COLO829 (cell line): ENCODE measurements at places on chromosomes 12 and 14.

- DNase-seq = no peak
Observed at GRCh38 chr14:105089746-105090492, 24.7 kb upstream of the GPR132 start.

DNA sequence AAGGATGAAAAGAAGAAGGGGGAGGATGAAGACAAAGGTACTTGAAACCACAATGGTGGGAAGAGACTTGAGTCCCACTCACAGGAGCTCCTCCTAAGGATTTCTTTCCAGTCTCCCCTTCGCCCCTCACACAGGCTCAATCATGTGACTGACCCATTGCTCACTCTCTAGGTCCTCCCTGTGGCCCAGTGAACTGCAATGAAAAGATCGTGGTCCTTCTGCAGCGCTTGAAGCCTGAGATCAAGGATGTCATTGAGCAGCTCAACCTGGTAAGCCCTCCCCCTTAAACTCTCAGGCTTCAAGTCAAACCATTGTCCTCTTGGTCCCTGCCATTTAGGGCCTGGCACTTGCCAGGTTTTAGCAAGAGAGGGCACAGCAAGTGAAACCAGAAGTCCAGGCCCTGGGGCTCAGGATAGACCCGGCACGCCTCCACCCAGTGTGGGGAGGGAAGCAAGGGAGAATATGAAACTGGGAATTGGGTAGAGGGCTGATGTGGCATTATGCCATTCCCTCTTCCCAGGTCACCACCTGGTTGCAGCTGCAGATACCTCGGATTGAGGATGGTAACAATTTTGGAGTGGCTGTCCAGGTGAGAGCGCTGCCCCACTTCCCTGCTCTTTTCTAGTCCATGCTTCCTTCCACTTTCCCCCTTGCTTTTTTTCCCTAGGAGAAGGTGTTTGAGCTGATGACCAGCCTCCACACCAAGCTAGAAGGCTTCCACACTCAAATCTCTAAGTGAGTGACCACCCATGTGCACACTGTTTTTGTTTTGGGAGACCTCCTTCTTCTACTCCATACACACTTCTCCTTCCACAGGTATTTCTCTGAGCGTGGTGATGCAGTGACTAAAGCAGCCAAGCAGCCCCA lies 1.8 kb downstream of the PSME1 start:
- no peak for DNase-seq

DNA sequence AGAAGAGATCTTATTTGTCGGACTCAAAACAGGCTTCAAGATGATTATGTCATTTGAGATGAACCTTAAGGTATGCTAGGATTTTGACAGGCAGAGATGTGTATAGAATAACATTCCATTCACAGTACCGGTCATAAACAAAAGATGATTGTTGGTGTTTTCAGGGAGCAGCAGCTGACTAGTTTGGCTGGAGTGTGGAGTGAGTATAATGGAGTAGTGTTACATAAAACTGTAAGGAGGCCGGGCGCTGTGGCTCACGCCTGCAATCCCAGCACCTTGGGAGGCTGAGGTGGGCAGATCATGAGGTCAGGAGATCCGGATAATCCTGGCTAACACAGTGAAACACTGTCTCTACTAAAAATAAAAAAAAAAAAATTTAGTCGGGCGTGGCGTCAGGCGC lies 23.9 kb downstream of the SERPINA10 start:
- peak; percentile 81 for DNase-seq

GRCh38 chr14:52879958-52880357 lies 70.9 kb downstream of the FERMT2 start:
- no peak for DNase-seq

GRCh38 chr14:99654235-99654985 lies 9.5 kb downstream of the HHIPL1 start:
- DNase-seq = no peak

GRCh38 chr14:52333823-52334657 lies 19.9 kb downstream of the PTGER2 start:
- no peak for DNase-seq
